ENCODE measurements at places on chromosomes 4 and X. TPM values are rescaled to one million over a fixed set of nuclear protein-coding genes. Genes with fewer than 3 reads are reported as not detected.

The TAB3 gene
- 21.0 TPM for total RNA-seq

The KLHL15 gene
- 7.9 TPM for total RNA-seq

The SMIM20 gene
- total RNA-seq: 19.2 TPM

The AMBN gene
- not detected for total RNA-seq

The PLAC8 gene
- 148 TPM for total RNA-seq

The TMEM131L gene
- total RNA-seq: 62.5 TPM

Measured in CD4-positive, alpha-beta memory T cell (primary cell).